ENCODE measurements at places on chromosomes 12 and 14.

GRCh38 chr12:119222222-119222951 lies 43.7 kb downstream of the HSPB8 start:
- DNase-seq = no peak

DNA sequence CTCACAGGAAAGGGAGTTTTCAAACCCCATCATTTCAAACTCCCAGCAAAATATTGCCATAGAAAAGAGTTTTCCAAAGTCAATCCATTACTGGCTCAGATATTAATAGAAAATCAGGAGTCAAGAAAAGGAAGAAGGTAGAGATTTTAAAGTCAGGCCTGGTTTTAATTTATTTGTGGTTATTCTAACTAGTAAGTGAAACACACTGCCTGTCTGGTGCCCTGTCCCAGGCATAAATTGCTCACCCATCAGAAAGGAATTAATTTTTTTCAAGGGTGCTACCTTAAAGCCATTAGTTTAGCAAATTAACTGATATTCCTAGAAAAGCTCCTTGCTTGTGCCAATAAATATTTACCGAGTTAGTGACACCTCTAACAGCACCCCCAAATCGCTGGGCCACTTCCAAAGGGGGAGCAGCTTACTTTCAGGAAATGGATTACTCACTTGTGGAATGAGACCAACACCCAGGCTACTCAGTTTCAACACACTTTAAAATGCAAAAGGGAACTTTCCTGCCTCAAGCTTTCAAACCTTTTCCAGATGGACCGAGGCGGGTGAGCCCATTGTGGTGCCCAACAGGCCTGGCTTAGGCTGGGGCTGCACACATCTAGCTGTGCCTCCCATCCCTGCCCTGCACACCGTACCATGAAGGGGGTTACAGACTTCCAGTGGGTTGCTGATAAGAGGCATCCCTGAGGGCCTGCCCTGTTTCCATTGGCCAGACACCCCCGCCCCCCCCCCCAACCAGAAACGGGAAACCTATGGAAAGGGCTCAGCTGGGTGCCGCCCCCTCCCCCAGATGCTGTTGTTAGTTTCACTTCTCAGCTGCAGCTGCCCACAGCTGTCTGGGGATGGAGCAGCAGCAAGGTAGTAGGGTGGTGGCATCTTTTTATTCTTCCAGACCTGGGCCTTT lies 117.2 kb downstream of the SAMD4A start:
- no peak for DNase-seq

DNA sequence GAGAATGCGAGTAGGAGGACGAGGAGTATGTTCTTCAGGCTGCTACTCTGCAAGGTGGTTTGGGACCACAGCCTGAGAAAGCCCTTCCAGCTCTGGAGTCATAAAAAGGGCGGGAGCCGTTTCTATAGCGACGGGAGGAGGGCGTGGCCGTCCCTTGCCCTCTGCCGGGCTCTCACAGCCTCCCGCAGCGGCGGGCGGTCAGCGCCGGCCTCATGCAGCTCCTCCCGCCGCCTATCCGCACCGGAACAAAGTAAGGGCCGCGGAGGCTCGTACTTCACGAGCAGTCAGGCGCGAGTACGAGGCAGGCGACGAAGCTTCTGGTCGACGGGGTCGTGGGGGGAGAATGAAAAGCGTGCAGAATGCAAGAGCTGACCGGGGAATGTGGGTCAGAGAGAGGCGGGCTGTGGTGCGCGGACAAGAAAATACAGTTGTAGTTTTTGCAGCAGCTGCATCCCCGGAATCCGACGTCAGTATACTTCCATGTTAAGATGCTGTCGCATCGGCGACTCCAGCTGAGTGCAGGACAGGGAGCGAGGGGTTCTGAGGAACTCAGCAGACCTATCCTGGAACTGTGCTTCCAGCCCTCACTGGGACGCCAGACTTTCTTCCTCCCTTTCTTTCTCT lies at the start of gene DYRK4:
Gene DYRK4 (plus strand): TSS at position 175 of the 624 bp plus-strand sequence. CDS start 38 bp downstream, at position 213.
- DNase-seq = no peak

GRCh38 chr14:45185100-45185814 lies 49.5 kb downstream of the FANCM start:
- no peak for DNase-seq

DNA sequence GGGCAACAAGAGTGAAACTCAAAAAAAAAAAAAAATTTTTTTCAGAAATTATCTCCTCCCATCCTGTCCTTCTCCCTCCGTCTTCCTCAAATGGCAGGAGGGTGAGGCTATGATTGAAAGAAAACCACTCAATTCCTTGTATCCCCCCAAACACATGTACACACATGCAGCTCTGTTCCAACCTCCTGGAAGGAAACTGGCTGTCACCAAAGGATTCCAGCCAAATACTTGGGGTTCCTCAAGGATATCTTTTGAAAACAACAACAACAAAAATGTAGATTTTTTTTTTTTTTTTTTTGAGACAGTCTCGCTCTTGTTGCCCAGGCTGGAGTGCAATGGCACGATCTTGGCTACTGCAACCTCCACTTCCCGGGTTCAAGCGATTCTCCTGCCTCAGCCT lies 46.8 kb upstream of the VASH1 start:
- DNase-seq = no peak

GRCh38 chr12:71415336-71416231 lies 24.0 kb upstream of the LGR5 start:
- peak; percentile 56 for DNase-seq

DNA sequence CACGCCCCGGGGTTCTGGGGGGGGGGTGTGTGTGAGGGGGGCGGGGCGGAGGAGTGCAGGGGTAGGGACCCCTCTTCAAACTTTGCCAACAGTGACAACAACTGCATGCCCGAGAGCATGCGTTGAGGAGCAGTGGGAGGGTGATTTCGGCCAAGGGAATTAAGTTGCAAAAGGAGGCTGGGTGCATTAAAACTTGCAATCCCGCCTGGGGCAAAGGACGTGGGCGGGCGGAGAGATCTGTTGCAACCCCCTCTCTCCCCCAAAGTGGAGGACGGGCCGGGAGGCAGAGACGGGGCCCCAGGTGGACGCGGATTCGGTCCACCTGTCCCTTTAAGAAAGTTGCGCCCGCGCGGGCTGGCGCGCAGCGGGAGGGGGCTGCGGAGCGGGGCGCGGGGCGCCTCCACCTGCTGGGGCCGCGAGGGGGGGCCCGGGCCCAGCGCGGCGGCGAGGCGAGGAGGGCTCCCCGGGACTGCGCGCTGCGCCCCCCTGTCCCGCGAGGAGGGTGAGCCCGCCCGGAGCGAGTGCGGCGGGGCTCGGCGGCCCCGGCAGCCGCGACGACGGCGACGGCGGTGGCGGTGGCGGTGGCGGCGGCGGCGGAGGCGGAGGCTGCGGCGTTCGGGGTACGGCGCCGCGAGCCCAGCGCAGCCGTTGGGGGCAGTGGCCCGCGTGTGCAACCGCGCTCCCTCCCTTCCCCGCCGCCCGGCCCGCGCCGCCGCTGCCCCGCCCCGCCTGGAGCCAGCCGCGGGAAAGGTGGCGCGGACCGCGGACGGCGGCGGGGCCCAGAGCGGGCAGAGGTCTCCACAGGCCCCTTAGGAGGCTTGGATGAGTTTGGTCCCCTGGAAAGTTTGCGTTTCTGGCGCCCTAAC lies 530 bp upstream of the FOXN4 start:
- no peak for DNase-seq

DNA sequence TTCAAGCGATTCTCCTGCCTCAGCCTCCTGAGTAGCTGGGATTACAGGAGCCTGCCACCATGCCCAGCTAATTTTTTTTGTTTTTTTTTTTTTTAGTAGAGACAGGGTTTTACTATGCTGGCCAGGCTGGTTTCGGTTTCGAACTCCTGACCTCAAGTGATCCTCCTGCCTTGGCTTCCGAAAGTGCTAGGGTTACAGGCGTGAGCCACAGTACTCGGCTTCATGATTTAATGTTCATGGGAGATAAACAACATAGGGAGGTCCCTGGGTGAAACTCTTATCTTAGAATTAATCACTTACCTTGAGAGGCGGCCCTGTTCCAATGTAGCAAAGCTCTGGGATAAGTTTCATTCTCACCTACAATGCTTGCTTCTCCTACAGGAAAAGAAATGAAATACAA lies 48.3 kb downstream of the SEL1L start:
- no peak for DNase-seq

GRCh38 chr12:108734200-108734906 lies 3.0 kb upstream of the CORO1C start:
- DNase-seq = no peak

DNA sequence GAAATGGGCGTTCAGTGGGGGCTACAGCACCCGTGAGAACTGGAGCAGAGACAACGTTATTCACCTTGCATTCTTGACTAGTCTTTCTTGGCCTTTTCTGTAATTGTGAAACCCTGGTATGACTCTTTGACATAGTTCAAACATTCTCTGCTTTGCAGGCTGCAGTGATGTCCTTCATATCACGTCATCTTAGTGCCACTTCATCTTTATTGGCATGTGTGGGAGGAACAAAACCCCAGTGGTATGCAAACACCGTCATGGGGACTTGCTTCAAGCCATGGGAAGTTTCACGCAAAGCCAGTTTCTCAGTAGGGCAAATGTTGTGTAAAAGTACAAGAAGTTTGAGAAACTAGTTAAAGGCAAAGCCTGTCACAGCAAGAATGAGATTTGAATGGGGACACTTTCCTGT lies 20.2 kb upstream of the DUSP16 start:
- no peak for DNase-seq

DNA sequence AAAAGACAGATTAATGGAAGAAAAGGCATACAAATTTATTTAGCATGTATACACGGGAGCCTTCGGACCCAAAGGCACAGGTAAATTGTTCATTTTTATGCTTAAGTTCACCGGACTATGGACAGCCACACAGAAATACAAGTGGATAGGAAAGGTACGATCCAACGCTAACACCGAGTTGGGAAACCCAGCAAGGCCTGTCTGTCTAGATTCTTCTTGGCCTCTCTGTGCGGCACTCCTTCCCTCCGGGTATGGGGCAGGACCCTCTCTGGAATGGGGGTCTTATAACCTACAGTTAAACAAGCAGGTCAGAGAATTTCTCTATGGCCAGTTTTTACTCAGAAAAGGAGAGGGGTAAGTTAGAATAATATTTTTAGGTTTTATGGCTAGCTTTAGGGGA lies 23.4 kb upstream of the ZDHHC17 start:
- no peak for DNase-seq
